Kasumi-1 (cell line): ENCODE measurements at places on chromosomes 5 and 9.

DNA sequence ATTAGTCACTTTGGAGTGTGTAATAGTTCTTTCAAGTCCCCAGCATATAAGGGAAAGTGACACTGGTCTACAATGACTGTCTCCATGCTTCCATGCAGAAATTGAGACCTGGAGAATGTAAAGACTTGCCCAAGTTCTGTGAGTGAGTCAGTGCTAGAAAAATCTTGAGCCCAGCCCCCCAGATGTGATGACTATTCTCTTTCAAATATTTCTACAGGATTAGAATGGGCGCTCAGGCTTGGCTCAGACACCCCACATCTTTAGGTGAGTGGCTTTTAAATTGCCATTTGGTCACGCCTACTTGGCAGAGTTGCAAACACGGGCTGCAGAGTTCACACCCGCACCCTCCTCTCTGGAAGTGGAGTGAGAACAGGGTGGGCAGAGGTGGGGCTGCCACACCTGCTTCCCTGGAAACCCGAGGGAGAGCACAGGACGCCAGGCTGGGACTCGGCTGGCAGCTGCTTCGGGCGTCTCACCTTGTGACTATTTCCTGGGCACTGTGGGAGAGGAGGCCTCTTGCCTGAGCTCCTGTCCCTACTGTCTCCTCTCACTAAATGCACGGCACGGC lies 37.6 kb downstream of the ROPN1L start:
- DNase-seq: no peak

DNA sequence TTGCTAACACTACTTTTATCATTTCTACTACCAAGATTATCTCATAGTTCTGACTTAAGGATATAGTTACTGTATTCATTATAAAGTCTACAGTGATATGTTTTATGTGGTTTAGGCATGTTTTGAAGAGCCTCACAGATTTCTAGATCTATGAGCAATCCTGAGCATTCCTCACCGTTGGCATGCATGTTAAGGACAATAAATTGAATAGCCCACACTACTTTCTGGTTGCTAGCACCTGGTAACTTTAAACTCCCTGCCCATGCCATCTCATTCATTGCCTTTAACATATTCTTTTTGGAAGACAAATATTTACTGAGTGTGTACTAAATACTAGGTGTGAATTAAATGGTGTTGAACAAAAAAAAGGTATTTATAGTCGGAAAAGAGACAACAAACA lies 868.1 kb upstream of the CDH9 start:
- DNase-seq: no peak

DNA sequence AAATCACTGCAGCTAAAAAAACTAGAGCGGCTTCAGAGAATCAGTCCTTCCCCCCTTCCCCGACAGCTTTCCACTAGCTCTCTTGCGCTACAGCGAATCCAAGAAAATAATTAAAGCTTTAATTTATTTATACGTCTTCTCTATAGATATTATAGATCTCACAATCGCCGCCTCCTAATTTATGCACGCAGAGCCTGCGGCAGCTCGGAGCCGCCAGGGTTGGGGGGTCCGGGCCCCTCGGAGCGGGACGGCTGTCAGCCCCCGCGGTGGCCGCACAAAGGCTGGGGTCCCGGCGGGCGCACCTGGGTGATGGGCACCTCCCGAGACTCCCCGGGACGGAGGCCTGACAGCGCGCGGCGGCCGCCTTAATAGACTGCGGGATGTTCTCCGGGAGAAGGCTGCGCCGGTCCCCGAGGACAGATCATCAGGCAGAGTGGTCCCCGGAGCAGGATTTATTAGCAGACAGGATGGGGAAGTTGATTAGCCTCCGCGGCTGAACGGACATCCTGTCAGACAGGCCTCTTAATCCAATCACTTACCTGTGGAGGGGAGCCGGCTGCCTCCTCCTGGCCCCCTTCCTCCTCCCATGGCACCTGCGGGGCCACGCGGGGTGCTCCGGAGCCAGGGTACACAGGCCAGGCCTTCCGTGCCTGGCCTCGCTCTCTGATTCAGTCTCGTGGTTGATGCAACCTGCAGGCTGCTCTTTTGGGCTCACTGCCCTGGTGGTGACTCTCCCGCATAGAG lies 166.8 kb downstream of the MELK start:
- no peak for DNase-seq

DNA sequence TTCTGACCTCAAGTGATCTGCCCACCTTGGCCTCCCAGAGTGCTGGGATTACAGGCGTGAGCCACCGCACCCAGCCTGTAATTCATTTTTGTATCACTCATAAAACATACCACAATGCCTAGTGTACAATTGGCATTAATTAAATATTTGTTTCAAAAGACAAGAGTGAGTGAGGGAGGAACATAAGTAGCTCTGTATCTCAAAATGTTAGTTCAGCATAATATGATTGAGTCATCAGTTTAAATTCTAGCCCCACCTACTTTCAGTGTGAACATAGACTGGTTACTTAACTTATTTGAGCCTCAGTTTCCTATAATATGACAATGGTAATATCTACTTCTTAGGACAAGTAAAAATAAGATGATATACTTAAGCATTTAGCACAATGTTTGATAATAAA lies 26.9 kb downstream of the INVS start:
- DNase-seq: no peak
